Muscle of back (tissue), 13 donors: ENCODE measurements at places on chromosomes 13 and 19.

- DNase-seq, result peak; percentile 63
Observed at GRCh38 chr19:55147545-55148251, 1.3 kb downstream of the TNNT1 start.

- no peak for DNase-seq
Observed at GRCh38 chr19:6873708-6874431, 13.5 kb upstream of the ADGRE1 start.

GRCh38 chr13:106551350-106551749, 15.9 kb upstream of the EFNB2 start:
- DNase-seq, result no peak

DNA sequence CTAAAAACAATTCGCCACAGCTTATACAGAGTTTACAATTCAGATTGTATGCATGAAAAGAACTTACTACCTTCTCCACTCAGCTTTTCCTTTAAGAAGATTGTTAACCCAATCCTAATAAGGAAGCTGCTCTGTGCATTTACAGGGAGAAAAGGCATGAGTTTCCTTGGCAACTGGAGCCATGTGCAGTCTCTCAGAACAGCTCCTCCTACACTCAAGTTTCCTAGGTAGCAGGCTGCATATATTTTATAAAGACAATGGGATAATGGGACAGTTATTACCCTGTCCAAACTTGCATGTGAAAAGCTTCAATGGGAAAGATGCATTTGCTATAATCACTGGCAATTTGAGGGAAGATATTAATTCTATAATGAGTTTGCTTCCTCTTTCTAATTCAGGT, 125.5 kb upstream of the TRPC4 start:
- DNase-seq, result peak; percentile 49

DNA sequence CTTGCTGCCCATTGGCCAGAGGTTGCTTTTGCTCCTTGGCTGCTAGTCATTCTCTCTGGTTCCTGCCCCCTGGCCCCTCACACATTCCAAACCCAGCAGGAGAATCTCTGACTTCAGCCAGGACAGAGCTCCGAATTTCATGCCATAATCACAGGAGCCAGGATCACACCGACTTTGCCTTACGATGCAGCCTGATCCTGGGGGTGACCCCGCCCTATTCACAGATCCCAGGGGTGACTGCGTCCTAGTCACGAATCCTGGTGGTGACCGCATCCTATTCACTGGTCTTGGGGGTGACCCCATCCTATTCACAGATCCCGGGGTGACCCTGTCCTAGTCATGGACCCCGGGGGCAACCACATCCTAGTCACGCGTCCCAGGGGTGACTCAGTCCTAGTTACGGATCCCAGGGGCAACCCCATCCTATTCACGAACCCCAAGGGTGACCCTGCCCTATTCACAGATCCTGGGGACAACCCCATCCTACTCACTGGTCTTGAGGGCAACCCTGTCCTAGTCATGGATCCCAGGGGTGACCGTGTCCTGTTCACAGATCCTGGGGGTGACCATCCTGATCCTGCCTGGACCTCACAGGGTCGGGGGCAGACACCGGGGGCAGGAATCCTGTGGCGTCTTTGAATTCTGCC, 7.4 kb upstream of the TEX29 start:
- no peak for DNase-seq

DNA sequence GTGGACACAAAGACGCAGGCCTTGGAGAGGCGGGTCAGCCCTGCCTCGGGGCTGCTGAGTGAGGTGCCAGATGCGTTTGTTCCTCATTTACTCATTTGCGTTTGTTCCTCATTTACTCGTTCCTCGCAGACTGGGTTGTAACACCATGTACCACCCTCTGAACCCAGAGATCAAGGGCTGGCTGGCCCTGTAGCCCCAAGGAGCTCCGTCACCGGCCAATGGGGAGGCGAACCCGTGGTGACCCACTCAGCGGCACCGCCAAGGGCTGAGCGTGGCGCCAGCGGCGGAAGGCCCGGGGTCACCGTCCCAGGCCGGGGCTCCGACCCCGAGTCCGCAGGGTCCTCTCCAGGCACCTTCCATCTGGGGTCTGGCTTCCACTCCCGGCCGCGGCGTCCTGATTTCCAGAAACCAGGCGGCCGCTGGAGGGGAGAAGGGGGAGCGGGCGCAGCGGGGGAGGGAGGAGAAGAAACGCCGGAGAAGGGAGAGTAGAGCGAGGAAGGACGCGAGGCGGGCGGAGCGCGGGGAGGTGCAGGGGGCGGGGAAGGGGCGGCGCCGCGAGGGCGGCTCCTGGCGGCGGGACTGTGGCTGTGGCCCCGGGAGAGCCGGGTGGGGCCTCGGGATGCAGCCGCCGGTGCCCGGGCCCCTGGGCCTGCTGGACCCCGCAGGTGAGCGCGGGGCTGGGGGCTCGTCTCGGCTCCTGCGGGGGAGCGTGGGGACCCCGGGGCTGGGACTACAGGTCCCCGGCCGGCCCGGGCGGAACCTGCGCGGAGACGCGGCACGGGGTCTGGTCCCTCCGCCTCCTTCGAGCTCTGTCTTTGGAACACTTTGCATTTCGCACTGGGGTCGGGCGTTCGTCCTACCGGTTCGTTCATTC, at the start of gene TMEM255B:
Gene TMEM255B, plus strand, starts transcription at position 576 of the 874 bp plus-strand sequence. Its CDS starts 44 bp downstream, at position 620.
- peak; percentile 51 for DNase-seq

GRCh38 chr13:52892925-52893324, 44.5 kb upstream of the PCDH8 start:
- DNase-seq, result no peak

DNA sequence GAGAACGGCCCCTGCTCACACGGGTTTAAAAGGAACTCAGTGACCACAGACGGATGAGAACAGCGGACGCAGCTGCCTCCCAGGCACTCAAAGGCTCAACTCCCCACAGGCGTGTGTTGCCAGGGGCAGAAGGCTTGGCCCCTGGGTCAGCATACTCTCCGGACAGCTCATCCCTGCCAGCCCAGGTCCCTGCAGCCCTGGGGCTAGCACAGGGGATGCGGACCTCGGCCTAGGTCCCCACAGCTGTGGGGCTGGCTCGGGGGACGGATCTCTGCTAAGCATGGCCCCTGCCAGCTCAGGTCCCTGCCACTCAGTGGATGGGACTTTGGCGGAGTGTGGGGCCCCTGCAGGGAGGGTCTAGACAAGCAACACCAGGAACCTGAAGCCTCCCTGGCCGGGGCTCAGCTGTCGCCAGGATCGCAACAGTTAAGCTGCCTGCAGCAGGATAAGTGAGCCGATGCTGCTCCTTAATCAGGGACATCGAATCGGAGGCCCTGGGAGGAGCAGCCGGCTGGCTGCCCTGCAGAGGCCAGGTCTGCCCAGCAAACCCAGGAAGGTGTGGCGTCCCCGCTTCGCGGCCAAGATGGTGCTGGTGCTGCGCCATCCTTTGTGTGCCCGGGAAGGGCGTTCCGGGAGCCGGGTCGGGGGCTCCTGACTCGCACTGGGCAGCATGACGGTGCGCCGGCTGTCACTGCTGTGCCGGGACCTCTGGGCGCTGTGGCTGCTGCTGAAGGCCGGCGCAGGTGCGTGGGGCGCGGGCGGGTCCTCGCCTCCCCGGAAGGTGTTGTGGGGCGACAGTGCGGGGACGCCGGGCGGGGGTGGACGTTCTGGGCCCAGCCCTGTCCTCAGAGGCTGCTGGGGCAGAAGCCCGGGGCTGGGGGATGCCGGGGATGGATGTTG, 32.5 kb downstream of the MCF2L start:
- DNase-seq, result peak; percentile 73

DNA sequence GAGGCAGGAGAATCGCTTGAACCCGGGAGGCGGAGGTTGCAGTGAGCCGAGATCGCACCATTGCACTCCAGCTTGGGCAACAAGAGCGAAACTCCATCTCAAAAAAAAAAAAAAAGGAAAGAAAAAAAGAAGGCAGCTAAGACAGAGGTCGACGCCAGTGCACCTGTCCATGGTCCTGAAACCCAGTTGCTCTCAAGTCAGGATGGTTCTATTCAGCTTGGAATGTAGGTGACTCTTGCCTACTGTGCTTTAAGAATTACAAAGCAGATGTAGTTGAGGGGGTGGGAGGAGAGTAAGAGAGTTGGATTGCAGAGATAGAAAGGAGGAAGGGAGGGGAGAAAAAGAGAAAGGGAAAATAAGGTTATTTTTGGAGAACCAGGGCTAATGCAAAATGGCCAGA, 18.7 kb downstream of the CACNG7 start:
- peak; percentile 73 for DNase-seq

DNA sequence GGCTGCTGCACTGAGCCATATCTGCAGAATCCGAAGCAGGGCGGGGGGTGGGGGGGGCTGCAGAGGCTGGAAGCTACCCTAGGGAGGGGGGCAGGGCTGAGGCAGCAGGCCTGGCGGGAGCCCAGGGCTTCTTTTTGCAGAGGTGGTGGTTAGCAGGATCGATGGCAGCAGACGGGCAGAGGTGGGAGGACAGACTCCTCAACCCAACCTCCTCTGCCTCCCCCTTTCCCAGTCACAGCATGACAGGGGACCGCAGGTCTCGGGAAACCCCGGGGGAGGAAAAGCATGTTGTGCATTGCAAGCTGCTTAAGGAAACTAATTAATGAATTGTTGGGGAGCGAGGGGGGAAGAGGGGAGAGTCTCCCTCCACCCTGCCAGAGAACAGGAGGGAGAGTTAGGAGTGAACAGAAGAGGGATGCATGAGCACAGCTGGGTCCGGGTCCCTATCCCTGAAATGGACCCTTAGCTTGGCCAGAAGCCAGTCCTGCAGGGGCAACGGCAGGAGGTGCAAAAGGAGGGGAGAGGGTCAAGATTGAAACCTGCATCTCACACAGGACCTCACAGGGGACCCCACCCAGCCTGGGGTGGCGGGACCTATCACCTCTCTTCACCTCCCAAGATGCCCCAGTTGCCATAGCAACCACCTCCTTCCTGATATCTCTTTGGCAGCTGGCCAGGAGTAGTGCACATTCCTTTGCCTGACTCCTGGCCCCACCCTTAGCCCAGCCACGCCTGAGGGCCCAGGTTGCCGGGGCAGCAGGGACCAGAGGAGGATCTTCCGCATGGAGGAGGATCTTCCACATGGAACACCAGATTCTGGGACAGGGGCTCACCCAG, 1.8 kb downstream of the FXYD7 start:
- no peak for DNase-seq

- DNase-seq, result peak; percentile 88
Observed at GRCh38 chr13:94362411-94362909, 117.0 kb downstream of the DCT start.
